Camera-type eye (tissue), 1 donor: ENCODE measurements at places on chromosomes 7 and 10. TPM values are rescaled to one million over a fixed set of nuclear protein-coding genes. Genes with fewer than 3 reads are reported as not detected.

PDGFA gene
- 18.0 TPM for total RNA-seq

TMEM229A gene
- 1.9 TPM for total RNA-seq

MMD2 gene
- total RNA-seq: 5.7 TPM

SKIDA1 gene
- total RNA-seq: 11.4 TPM

GJD4 gene
- total RNA-seq: not detected

HABP2 gene
- total RNA-seq: not detected

FBXL13 gene
- total RNA-seq: 10.0 TPM
